ENCODE measurements at places on chromosomes 3 and 15. TPM values are rescaled to one million over a fixed set of nuclear protein-coding genes. Genes with fewer than 3 reads are reported as not detected.

PLAAT1 gene
- 0.39 TPM for total RNA-seq

CAMK2N2 gene
- total RNA-seq, result 0.21 TPM

PLS1 gene
- total RNA-seq, result 4.5 TPM

RFX7 gene
- 20.5 TPM for total RNA-seq

SLC9C1 gene
- not detected for total RNA-seq

DPPA2 gene
- total RNA-seq, result not detected

GRCh38 chr3:94359996-94360395, 297.1 kb downstream of the NSUN3 start:
- DNase-seq, result no peak
- H3K4me1 ChIP-seq, result no peaks in the 10 kb centered on the region
- no peak overlapping the region for H3K27ac ChIP-seq
- no peaks in the 10 kb centered on the region for H3K36me3 ChIP-seq

DNA sequence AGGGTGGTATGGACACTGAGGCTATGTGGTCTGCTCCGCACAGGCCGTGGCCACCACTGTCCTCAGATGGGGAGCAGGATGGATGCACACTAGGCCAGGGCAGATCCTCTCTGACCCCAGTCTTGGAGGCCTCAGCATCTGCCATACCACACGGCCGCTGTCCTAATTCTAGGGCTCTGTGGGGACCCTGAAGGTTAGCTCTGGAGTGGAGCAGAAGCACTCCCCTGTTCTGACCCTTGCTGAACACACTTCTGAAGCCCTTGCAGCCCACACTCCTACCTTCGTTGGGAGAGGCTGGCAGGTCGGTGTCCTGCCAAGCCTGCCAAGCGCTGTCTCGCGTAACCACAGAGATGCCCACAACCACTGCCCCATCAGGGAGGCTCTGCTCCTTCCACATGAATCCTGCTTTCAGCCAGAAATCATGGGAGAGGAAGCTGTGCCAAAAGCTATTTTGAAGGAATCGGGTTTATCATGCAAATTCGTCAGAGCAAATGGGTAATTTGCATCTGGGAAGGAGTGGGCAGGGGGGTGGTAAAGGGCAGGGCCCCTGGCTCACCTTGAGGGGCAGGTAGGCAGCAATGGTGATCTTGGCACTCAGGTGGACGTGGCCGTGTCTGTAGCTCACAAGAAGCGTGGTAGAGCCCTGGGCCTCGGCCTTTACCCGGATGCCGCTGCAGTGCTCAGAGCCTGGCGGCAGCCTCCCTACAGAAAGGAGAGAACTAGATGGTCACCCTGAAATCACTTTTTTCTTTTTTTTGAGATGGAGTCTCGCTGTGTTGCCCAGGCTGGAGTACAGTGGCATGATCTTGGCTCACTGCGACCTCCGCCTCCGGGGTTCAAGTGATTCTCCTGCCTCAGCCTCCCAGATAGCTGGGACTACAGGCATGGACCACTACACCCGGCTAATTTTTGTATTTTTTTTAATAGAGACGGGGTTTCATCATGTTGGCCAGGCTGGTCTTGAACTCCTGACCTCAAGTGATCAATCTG, 54.4 kb downstream of the NUP210 start:
- H3K27ac ChIP-seq, result no peak overlapping the region
- H3K4me3 ChIP-seq, result no peak overlapping the region
- H3K27me3 ChIP-seq, result no peaks in the 10 kb centered on the region
- peaks cover 40% of the 10 kb centered on the region for H3K36me3 ChIP-seq

- H3K27ac ChIP-seq, result no peak overlapping the region
- H3K4me1 ChIP-seq, result no peaks in the 10 kb centered on the region
- H3K36me3 ChIP-seq, result no peaks in the 10 kb centered on the region
Measured at GRCh38 chr15:68500363-68501258, 68.6 kb upstream of the ITGA11 start.

- no peak for DNase-seq
- H3K27ac ChIP-seq, result no peak overlapping the region
- no peaks in the 10 kb centered on the region for H3K27me3 ChIP-seq
- H3K4me1 ChIP-seq, result no peaks in the 10 kb centered on the region
Measured at GRCh38 chr3:52136513-52136912, 17.7 kb downstream of the POC1A start.

- no peak overlapping the region for H3K4me3 ChIP-seq
- H3K36me3 ChIP-seq, result no peaks in the 10 kb centered on the region
- DNase-seq, result no peak
- H3K4me1 ChIP-seq, result peaks cover 5% of the 10 kb centered on the region
- H3K27ac ChIP-seq, result no peak overlapping the region
- no peaks in the 10 kb centered on the region for H3K27me3 ChIP-seq
Measured at GRCh38 chr15:85764649-85765277, 30.0 kb downstream of the KLHL25 start.

DNA sequence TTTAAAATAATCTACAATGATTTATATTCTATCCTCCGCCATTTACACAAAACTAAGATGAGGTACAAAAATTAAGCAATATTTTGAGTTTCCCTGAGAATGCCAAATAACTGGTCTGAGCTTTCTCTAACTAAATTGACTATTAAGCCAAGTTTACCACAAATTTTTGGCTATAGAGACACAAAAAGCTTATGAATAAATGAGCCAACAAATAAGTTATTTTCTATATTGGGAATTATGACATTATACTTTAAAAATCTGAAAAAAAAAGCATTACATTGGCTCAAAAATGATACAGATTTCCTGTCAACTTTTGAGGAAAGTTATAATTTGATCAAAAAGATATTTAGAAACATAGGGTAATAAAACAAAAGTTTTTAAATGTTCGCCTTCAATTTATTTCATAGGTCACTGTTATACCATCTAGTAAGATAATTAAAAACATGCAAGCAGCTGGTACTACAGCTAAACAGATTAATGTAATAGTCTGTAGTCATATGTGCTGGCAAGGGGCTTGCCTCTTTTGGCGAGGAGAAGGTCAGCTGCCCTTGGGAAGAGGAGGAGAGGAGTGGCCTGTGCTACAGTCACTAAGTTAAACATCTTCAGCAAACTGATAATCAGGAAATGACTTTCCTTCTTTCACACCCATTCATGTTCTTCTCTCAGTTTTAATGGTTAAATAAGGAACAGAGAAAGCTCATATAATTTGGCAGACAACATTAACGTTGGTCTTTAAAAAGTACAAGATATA, 318.5 kb downstream of the TBC1D5 start:
- no peaks in the 10 kb centered on the region for H3K27me3 ChIP-seq
- DNase-seq, result no peak
- no peak overlapping the region for H3K4me3 ChIP-seq

- no peak overlapping the region for H3K4me3 ChIP-seq
- peaks cover 1% of the 10 kb centered on the region for H3K36me3 ChIP-seq
- H3K4me1 ChIP-seq, result peaks cover 12% of the 10 kb centered on the region
Measured at GRCh38 chr3:64027658-64028057, 4.4 kb upstream of the PSMD6 start.

DNA sequence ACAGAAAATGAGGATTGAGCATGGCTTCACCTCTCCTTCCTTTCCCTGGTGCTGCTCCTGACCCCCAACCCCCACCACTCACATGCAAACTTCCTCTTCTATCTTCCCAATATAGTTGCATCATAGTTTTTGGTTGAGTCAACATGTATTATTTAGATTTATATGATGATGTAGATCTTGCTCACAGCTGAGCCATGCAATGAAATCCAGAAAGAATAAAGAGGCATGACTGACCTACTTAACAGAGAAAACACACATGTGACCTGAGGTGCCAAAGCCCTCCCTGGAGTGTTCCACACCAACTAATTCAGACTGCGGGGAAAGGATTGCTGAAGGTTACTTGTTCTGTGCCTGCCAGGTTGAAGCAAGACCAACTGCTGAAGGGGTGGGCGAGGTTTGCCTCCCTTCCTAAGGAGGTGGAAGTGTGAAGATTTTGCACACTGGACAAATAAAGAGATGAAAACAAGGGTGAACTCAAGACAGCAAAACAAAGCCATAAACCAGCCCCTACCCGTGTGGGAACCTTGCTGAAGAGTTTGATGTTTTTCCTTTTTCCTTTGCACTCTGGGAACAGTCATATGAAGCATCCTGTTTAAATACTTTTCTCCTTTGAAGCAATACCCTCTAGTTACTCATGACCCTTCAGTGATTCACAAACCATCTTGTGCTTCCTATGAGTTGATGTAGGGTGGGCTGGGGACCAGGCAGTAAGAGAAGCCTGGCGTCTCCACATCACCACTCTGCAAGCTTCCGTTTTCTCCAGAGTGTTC, 155.2 kb upstream of the UBE2E1 start:
- no peaks in the 10 kb centered on the region for H3K36me3 ChIP-seq
- H3K4me3 ChIP-seq, result no peak overlapping the region
- no peak overlapping the region for H3K27ac ChIP-seq
- peaks cover 20% of the 10 kb centered on the region for H3K27me3 ChIP-seq
- H3K4me1 ChIP-seq, result no peaks in the 10 kb centered on the region

DNA sequence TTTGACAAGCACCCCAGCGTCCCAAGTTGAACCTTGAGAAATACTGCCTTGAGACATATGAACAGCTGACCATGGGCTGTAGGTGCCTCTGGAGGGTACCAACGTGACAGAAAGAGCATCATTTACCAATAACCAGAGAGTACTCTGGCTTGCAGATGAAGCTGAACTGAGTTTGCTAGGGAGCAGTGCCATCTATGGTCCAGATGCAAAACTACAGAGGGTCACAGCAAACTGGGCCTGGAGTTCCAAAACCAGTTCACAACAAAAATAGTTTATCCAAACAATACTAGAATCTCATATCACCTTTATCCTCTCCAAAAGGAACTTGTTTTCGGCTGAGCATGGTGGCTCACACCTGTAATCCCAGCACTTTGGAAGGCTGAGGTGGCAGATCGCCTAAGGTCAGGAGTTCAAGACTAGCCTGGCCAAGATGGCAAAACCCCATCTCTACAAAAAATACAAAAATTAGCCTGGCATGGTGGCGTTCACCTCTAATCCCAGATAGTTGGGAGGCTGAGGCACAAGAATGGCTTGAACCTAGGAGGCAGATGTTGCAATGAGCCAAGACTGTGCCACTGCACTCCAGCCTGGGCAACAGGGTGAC, 69.3 kb downstream of the CHAC1 start:
- no peak overlapping the region for H3K27ac ChIP-seq
- H3K4me1 ChIP-seq, result no peaks in the 10 kb centered on the region
- H3K36me3 ChIP-seq, result peaks cover 36% of the 10 kb centered on the region

GRCh38 chr3:52721002-52721729, 15.3 kb downstream of the SPCS1 start:
- no peaks in the 10 kb centered on the region for H3K27me3 ChIP-seq
- H3K4me3 ChIP-seq, result no peak overlapping the region
- H3K4me1 ChIP-seq, result peaks cover 20% of the 10 kb centered on the region

GRCh38 chr3:112360561-112360960, 27.6 kb downstream of the CD200 start:
- H3K4me3 ChIP-seq, result no peak overlapping the region
- no peak for DNase-seq
- H3K4me1 ChIP-seq, result peaks cover 45% of the 10 kb centered on the region
- no peaks in the 10 kb centered on the region for H3K27me3 ChIP-seq

- no peaks in the 10 kb centered on the region for H3K36me3 ChIP-seq
- H3K4me3 ChIP-seq, result no peak overlapping the region
- H3K4me1 ChIP-seq, result peaks cover 54% of the 10 kb centered on the region
- H3K27ac ChIP-seq, result no peak overlapping the region
- no peak for DNase-seq
Measured at GRCh38 chr3:157102098-157102497, 57.8 kb downstream of the CCNL1 start.

DNA sequence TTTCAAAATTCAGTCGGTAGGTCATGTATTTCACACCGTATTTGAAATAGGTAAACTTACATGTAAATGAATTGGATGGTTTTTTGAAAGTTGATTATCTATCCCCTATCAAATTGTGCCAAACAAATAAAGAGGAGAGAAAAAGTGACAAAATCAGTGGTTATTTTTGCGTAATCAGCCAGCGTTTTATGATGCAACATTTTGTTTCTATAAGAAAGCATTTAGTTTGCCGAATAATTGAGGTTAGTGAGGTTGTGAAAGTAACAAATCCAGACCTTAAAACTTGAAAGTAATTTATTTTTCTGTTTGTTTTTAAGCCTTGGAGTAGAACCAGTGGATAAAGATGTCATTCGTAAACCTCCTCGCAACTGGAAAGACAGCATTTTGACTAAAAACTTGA, 29.3 kb downstream of the ASTE1 start:
- H3K36me3 ChIP-seq, result peaks cover 18% of the 10 kb centered on the region
- H3K27ac ChIP-seq, result no peak overlapping the region
- H3K4me1 ChIP-seq, result no peaks in the 10 kb centered on the region
- no peak overlapping the region for H3K4me3 ChIP-seq

DNA sequence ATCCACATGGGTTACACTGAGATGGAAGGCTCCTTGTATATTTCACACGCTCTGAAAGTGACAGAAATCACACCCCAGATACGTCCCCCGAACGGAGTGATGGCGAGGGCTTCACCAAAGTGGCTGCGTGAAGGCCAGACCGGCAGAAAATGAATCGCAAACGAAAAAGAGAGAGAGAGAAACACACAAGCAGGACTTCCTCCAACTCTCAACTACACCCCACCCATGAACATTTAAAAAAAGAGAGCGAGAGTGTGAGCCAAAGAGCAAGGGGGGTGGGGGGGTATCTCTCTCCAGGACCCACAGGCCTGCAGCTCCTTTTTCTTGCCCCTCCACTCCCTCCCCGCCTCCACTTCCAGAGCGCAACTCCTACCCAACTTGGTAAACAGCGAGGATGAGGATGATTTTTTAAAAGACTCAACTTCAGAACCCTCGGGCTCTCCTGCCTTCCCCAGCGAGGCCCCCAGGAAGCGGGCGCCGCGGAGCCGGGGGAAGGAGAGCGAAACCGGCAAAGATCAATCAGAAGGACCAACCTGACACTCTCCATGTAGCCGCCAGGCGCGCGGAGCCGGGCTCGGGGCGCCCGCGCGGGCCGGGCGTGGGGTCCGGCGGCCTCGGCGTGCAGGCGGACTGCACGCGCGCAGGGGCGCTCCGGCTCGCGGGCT, 519.1 kb downstream of the FOXP1 start:
- peaks cover 4% of the 10 kb centered on the region for H3K36me3 ChIP-seq
- peaks cover 63% of the 10 kb centered on the region for H3K4me1 ChIP-seq
- H3K27ac ChIP-seq, result no peak overlapping the region
- peak; percentile 78 for DNase-seq
- H3K27me3 ChIP-seq, result no peaks in the 10 kb centered on the region

DNA sequence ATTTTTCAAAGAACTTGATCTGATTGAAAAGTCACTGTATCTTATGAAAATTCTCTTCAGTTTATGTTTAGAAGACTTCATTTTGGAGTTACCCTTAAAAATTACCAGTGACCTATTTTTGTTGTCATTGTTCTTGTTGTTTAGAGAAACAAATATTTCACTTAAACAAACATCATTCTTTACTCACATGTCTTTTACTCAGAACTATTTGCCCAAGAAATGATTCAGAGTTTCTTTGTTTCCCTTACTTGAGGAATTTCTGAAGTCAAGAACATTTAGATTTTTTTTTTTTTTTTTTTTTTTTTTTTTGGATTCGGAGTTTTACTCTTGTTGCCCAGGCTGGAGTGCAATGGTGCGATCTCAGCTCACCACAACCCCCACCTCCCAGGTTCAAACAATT, 259.6 kb upstream of the UBE2E1 start:
- no peak overlapping the region for H3K4me3 ChIP-seq
- no peak for DNase-seq
- H3K27ac ChIP-seq, result no peak overlapping the region
- H3K36me3 ChIP-seq, result no peaks in the 10 kb centered on the region
